ENCODE measurements at places on chromosomes 11 and 22.

- DNase-seq, result no peak
These were observed 645 bp downstream of the CDC42BPG start for GRCh38 chr11:64843686-64844329.

- DNase-seq, result no peak
These were observed 72.7 kb downstream of the BRD1 start for GRCh38 chr22:49754696-49755630.

- peak; percentile 71 for DNase-seq
These were observed at the start of gene IL10RA for GRCh38 chr11:117985953-117986887. Gene IL10RA (plus strand): TSS chr11:117986394. CDS start chr11:117986468, 74 bp downstream.

DNA sequence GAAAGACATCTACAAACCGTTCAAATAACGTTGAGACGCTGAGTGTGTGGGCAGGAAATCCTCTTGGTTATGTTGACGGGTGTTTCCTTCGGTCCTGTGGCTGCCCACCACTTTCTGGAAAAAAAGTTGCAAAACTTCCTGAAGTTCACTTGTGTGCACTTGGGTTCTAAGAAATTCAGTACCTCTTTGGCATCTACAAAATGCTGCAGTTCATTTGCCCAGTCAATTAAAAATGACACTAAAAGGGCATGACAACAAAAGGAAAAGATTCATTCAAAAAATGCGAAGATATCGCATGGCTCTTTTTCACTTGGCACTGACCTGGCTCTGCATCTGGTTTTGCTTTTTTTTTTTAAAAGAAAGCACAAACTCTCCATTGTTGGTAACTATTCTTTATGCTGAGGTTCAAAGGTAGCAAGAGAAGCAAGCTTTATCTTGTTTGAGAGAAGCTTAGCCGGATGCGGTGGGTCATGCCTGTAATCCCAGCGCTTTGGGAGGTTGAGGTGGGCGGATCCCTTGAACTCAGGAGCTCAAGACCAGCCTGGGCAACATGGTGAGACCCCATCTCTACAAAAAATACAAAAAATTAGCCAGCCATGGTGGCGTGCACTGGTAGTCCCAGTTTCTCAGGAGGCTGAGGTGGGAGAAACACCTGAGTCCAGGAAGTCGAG lies 10.6 kb upstream of the XBP1 start:
- DNase-seq, result peak; percentile 29

GRCh38 chr11:5684036-5684645 lies 733 bp downstream of the TRIM5 start:
- no peak for DNase-seq

DNA sequence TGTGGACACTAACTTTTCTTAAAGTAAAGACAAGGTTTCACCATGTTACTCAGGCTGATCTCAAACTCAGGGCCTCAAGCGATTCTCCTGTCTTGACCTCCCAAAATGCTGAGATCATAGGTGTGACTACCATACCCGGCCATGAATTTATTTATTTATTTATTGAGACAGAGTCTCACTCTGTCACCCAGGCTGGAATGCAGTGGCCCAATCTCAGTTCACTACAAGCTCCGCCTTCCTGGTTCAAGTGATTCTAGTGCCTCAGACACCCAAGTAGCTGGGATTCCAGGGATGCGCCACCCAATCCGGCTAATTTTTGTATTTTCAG lies 29.7 kb upstream of the PCF11 start:
- DNase-seq, result no peak

- no peak for DNase-seq
These were observed 60.6 kb upstream of the PRDM11 start for GRCh38 chr11:45085646-45086501.

DNA sequence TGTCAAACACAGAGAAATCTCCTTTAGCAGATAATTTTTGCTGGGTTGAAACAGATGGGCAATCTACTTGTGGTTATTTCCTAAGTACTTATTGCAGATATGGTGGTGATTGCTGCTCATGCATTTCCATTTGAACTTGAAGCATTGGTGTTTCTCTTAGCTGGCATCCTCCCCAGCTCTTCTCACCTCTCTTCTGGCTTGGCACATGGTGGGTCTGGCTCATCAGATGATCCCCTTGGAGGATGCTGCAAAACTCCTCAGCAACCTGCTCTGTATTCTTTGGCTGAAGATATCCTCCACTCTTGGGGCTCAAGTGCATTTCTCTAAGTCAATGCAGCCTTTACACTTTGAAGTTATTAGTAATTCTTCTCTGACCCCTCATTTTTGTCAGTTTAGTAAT lies 87.3 kb upstream of the MYO18B start:
- no peak for DNase-seq

Data from stimulated activated naive CD4-positive, alpha-beta T cell treated with Interleukin-2 at 50 U/mL for 16 hours (primary cell).